ENCODE measurements at places on chromosomes 12 and 14.

DNA sequence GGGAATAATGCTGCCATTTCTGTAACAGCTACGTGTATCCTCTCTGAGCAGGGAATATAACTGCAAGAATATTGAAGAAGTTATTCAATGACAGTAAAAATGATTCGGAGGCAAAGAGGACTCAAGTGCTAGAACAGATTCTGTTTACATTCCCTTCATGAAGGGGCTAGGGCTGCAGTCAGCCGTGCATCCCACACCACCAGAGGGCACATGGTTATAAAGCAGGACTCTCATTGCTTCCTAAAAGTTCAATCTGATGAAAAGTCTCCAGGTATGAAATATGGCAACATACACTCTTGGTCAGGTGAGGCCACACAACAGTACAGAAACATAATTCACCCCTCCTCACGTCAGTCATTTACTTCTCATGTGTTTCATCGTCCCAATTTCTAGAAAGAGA is 34.0 kb downstream of the TCHP start:
- no peak for DNase-seq

GRCh38 chr12:106219043-106219442 is 28.8 kb downstream of the CKAP4 start:
- DNase-seq, result no peak

GRCh38 chr12:94790825-94791224 is 140.5 kb upstream of the TMCC3 start:
- no peak for DNase-seq

DNA sequence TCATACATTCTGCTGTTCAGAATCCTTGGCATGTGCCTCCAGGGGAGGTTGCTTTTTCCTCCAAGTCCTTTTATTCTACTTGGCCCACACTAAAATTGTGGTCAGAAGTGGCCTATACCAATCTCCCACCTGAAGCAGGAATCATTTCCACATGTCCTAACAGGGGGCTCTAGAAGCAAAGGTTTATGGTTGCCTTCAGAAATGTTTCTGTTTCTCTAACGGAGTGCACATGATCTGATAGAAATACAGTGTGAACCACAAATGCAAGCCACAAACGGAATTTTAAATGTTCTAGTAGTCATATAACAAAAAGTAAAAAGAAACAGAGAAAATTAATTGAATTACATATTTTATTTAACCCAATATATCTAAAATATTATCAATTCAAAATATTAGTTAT is 4.0 kb downstream of the PTGER2 start:
- DNase-seq, result no peak

- no peak for DNase-seq
Measured at GRCh38 chr14:62778852-62779251, 266.4 kb downstream of the KCNH5 start.

GRCh38 chr12:53474819-53475218 is 22.9 kb downstream of the PCBP2 start:
- no peak for DNase-seq

DNA sequence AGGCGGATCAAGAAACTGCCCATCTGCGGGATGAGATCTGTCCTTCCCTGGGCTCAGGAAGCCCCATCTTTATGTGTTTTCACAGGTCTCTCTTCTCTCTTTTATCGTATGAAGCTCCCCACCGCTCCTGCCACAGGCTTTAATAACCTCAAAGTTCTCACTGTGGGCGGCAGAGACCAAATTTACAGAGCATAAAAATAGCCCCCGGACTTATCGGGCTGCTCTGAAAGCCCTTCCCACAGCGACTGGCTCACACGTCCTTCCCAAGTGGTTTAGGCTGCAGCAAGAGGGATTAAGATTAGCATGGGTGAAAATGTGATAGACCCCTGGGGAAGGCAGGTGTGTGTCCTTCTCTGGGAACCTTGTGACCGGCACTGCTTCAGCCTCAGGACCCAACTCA is 47.8 kb downstream of the TESC start:
- no peak for DNase-seq

GRCh38 chr12:101909646-101910045 is 32.3 kb downstream of the DRAM1 start:
- DNase-seq, result no peak

GRCh38 chr12:39935839-39936238 is 170.0 kb downstream of the SLC2A13 start:
- no peak for DNase-seq

DNA sequence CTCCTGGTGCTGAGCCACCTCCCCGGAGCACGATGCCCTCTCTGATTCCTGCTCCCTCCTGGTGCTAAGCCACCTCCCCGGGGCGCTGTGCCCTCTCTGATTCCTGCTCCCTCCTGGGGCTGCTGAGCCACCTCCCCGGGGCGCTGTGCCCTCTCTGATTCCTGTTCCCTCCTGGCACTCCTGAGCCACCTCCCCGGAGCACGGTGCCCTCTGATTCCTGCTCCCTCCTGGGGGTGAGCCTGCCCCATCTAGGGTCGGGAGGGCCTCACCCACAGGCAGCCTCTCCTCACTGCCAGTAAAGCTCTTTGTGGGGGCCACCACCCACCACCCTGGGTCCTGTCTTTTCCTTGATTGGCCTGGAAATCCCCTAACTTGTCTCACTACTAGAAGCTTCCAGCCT is 327.6 kb upstream of the SFSWAP start:
- DNase-seq, result no peak

GRCh38 chr12:130433834-130434233 is 96.1 kb downstream of the PIWIL1 start:
- DNase-seq, result no peak

- no peak for DNase-seq
Measured at GRCh38 chr12:92784797-92785562, 82.2 kb downstream of the PLEKHG7 start.

DNA sequence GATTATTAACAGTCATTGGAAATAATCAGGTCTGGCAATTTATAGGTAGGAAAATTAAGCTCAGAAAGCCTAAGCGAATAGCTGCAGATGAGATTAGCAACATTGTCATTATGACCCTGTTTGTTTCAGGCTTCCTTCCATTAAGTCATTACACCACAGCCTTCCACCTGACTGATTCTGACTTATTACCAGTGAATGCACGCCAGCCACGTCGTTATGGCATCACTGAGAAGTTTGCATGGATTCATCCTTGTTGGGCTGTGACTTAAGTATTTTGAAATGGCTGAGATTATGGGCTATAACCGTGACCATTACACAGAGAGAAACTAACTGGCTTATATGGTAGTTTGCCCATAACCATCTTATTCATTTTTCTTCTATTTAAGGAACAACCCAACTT is 18.6 kb downstream of the RASSF8 start:
- no peak for DNase-seq

DNA sequence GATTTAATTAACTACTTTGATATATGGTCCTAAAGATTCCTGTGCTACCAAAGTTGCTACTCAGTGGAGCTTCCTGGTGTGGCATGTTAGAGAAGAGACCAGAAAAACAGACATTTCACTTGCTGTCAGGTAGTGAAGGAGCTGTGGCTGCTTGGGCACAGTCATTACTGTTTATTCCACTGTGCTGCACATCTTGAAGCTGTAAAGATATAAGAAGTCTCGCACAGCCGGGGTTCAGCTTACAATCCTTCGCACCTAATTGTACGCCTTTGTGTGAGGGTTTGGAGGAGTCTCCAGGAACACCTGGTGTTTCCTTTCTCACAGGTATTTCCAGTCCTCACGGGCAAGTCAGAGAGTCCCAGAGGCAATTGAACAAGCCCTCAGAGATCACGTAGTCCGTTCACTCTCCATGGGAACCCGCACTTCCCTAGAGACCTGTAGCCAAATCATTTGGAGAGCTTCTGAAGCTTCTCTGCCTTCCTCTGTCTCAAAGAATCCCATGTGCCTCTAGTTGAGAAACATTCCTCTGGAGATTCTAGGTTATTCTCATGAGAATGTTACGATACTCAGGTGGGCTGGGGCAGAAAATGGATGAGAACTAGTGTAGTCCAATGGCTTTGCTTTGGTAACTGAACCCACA is 4.1 kb downstream of the EVL start:
- DNase-seq, result peak; percentile 41

DNA sequence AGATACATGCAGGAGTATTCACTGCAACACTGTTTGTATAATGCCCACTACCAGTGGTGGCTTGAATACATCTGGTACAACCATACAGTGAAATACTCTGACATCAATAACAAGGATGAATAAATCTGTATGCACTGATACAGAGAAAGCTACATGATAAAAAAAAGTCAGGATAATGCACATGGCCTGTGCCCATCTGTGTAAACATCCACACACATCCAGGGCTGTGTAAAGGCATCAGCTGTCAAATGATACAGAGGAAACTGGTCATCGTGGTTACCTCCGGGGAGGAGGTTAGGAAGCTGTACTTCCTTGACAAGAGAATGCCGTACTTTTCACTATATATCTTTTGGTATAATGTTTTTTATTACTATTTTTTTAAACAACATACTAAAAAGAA is 176.6 kb downstream of the FOXN3 start:
- no peak for DNase-seq

DNA sequence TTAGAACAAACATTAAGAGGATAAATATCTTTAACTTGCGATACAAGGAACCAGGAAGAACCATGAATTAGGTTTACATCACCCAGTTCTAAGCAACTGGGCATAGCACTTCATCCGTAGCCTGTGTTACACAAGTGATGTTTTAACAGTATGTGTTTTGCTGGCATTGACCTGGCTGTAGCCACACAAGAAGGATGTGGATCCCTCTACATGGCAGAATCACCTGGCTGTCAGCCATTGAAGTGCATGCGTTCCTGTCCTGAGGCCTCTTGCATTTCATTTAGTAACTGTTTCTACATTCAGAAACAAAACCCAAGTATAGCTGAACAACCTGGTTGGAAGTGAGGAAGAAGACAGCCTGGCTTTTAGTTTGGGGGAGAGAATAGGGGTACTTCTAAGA is 72.2 kb downstream of the TGFB3 start:
- DNase-seq, result no peak

DNA sequence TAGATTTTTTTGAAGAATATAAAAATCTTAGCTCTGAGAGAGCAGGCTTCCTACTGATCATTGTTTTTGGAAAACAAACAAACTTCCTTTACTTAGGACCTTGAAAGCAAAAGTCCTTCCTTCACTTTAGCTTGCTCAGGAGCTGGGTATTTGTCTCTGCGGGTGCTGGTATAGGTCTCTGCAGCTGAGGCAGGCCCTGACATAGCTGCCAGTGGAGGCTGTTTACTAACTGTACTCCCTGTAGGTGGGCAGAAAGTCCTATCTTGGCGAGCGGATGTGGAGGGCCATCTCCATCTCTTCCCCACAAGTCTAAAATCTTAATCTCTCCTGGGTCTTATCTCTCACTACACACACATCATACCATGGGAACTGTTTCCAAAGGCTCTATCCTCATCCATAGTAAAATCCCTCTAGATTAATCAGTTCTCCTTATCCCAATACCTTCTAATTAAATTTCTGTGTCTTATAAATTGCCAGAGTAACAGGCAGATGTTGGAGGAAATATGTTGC is 4.1 kb upstream of the MIA2 start:
- peak; percentile 16 for DNase-seq

DNA sequence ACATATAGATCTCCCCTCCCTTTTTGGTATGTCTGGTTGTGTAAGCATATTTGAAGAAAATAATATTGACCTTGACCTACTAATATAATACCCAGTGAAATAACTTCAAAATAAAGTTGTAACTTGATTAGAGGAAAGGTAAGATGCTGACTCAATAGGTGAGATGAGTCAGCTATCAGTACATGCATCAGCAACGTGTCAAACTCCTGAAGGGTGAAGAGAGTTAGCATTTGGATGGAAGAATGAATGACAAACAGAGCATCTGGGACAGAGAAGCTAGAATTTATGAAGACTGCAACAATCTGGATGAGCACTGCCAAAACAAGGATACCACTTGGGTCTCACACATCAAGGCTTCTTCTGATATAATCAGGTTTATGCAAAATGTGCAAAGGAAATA is 74.9 kb downstream of the PPP2R5E start:
- no peak for DNase-seq

- no peak for DNase-seq
Measured at GRCh38 chr12:42552822-42553221, 36.7 kb downstream of the PRICKLE1 start.

DNA sequence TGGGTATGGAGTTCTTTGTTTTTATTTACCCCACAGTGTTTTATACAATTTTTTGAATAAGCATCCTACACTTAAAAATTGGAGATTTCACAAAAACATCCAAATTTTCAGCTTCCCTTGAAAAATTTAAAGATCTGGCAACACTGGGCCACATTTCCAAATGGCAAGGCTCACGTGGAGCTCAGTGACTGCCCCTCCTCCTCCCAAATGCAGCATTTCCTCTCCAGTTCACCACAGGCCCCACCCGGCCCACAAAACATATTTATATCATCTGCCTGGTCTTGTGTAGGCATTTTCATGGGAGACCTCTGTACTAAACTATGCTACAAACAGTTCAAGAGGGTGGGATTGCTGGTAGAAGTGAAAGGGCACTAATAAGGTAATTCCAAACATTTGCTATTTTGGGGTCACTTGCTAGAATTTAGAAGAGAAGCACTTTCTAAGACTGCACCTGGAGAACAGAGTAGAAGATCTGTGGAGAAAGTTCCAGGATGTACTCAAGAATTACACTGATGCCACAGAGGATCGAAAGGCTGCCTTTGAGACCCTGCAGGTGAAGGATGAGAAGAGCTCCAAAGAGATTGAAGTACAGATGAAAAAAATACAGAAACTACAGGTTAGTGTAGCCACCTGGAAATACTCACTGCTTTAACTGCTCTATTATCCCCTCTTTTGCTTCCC is 7.3 kb downstream of the FKBP11 start:
- peak; percentile 25 for DNase-seq

DNA sequence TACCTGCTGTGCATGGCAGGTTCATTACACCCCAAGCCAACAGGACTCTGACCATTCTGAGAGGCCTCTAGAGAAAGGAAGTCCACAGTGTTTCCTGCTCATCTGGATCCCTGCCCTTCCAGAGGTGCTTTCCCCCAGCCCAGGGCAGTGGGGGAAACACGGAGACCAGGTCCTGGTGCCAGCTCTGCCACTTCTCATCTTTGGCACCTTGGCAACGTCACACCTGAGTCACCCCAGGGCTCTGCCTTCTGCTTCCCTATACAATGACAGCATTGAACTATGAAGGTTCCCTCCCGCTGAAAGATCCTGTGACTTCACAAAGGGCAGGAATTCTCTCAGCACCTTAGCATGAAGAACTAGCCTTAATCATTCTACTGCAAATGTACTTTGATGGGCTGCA is 74.9 kb downstream of the ANO2 start:
- DNase-seq, result no peak

DNA sequence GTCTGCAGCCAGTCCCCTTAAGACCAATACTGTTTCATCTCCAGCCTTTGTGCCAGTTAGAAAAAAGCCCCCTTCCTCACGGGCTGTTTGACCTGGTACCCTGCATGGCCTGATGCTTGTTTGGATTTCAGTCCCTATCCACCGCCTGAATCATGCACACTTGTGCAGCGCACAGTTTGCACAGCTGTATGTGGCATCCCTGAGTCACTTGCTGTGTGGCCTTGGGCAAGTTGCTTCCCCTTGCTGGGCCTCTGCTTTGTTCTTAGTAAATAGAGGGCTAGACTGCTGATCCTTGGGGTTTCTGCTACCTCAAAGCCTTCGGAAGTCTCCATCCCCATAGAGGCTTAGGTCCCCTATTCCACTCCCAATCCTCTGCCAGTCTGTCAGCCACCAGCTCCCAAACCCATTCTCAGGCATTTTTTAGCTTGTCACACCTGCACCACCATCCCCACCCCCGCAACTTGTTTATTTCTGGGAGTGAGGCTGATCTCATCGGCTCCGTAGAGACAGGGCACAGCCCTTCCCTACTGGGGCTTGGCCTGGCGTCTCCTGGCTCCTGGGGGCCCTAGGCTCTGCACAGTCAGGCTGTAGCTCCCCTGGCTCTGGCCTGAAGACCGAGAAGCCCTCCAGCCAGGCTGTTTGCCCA is 8.8 kb downstream of the KRT80 start:
- no peak for DNase-seq

GRCh38 chr14:68367536-68367935 is 425.3 kb downstream of the ZFP36L1 start:
- DNase-seq, result no peak
